Upper lobe of left lung (tissue), 6 donors: ENCODE measurements at places on chromosomes 1 and 21. TPM values are rescaled to one million over a fixed set of nuclear protein-coding genes. Genes with fewer than 3 reads are reported as not detected.

The PI4KB gene
- 43.7 TPM for total RNA-seq

The AXDND1 gene
- total RNA-seq = 0.61 TPM

The MCOLN3 gene
- 18.9 TPM for total RNA-seq

DNA sequence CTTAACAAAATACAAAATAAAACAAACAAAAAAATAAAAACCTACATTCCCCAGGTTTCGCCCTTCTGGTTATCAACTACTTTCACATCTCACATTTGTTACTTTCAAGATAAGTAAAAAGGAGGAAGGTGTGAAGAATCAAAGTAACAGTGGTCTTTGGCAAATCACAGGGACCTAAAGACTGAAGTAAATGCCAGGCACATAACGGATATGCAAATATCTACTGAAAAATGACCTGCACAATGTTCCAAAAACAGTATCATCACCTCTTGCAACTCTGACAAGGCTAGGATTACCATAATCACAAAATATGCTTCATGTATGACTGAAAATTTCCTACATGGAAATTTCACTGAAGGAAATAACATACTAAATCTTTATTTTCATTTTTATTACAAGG, 29.3 kb downstream of the COP1 start:
- H3K4me3 ChIP-seq = no peak overlapping the region
- H3K36me3 ChIP-seq = peaks cover 36% of the 10 kb centered on the region
- H3K27me3 ChIP-seq = no peaks in the 10 kb centered on the region
- no peaks in the 10 kb centered on the region for H3K4me1 ChIP-seq

DNA sequence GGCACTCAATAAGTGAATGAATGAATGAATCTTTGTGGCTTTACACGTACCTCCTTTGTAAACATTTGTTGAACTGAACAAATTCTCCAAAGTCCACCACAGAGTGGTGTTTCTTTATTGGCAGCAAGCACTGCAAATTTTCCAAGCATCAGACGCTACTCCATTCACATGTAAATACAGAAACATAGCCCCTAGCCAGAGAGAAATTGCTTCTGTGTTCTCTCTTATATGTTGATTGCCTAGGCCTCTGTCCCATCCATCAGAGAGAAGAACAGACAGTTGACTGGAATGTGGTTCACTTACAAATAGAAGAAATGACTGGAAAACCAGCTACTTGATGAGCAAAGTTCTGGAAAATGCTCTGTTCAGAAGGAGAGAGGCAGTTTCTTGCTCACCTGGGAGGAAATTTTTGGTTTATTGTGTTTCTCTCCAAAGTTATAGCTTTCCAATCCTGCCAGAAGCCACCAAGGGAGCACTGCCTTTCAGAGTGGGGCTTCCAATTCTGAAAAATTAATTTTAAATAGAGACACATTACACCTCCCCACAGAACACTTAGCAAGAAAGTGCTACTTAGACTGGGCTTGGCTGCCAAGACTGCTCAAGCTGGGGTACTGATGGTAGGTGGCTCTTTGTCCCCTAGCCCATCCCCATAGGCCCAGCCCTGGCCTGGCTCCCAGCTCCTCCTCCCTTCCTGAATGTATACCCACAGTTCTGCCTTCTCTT, 18.1 kb upstream of the KIRREL1 start:
- H3K4me3 ChIP-seq = no peak overlapping the region
- no peak for DNase-seq
- no peaks in the 10 kb centered on the region for H3K27me3 ChIP-seq
- H3K27ac ChIP-seq = no peak overlapping the region

DNA sequence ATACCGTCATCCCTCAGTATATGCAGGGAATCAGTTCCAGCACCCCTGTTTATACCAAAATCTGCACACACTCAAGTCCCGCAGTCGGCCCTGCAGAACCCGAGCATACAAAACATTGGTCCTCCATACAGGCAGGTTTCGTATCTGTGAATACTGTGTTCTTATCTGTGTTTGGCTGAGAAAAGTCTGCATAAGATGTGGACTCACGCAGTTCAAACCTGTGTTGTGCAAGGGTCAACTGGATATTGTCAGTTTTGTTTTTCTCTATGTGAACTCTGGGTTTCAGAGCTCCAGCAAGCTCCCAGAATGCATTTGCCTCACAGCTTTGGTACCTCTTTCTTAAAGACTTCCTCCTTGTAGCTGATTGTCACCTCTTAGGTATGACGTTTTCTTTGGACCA, 100.6 kb downstream of the NR5A2 start:
- peaks cover 23% of the 10 kb centered on the region for H3K4me1 ChIP-seq
- H3K27me3 ChIP-seq = no peaks in the 10 kb centered on the region
- no peaks in the 10 kb centered on the region for H3K36me3 ChIP-seq

DNA sequence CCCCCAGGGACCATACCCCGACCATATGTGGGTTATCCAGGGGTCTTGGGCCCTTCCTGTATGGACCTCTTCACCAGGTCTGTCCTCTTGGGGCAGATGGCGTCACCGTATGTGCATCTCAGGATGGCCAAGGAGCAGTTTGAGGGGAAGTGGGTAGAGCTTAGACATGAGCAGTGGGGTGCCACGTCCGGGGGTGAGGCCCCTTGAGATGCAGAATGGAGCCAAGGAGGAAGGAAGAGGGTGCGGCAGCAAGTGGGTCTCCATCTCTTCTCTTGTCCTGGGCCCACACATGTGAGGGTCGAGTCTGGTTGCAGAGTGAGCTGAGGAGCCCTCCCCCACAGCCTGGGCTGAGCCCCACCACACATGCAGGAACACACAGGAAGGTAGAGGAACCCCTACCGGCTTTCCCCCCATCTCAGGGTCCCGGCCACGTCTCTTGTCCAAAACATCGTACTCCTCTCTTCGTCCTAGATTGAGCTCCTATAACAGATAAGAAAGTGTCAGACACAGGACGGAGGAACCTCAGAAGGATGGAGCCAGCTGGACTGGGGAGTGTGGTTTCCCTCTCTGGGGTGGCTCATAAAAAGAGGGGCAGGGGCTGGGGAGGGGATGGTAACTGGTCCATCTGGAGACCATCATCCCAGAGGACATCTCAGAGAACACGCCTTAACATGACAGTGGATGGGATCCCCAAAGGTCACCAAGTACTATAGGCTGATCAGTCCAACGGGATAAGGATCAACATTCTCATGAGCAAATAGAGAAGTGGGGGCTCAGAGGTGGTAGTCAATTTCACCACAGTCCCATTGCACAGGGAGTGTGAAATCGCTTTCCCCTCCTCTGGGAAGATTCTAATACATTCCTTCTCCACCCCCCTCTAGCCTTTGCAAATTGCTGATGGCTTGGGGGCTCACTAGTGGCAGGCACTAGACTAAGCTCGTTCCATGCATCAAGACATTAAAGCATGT, 79.9 kb downstream of the CD247 start:
- H3K4me1 ChIP-seq = peaks cover 14% of the 10 kb centered on the region
- DNase-seq = no peak
- H3K4me3 ChIP-seq = peak overlapping the region; percentile 57
- H3K27ac ChIP-seq = no peak overlapping the region
- no peaks in the 10 kb centered on the region for H3K27me3 ChIP-seq
